ENCODE measurements at places on chromosomes 11 and 22.

DNA sequence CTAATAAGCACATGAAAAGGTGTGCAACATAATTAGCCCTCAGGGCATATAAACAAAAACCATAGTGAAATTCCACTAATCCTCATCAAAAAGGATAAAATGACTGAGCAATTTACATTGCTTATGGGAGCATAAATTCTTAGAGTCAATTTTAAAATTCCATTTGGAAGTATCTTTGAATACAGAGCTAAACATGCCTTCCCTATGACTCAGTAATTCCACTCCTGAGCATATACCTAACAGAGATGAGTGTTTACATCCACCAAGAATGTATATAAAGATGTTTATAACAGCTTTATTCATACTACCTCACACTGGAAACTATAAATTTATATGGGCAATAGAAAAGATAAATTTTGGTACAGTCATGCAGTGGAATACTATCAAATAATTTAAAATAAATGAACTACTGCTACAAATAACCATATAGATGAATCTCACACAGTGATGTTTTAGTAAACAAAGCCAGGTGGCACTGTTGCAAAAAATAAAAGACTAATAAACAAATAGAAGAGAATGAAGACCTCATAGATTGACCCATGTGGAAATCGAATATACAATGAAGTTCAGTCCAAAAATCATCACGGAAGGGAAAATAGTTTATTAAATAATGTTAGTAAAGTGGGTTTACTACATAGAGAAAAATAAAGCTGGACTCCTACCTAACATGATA lies 8.2 kb upstream of the OR2D2 start:
- DNase-seq: no peak

DNA sequence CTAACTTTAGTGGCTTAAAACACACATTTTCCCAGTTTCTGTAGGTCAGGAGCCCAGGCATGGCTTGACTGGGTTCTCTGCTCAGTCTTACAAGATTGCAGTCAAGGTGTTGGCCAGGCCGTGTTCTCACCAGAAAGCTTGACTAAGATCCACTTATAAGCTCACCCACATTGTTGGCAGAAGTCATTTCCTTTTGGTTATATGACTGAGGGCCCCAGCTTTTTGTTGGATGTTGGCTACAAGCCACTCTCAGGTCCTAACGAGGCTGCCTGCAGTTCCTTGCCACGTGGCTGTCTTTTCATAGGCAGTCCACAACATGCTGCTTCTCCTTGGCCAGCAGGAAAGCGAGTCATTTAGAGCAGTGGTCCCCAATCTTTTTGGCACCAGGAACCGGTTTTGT lies 79.3 kb upstream of the CRTAM start:
- DNase-seq: no peak

DNA sequence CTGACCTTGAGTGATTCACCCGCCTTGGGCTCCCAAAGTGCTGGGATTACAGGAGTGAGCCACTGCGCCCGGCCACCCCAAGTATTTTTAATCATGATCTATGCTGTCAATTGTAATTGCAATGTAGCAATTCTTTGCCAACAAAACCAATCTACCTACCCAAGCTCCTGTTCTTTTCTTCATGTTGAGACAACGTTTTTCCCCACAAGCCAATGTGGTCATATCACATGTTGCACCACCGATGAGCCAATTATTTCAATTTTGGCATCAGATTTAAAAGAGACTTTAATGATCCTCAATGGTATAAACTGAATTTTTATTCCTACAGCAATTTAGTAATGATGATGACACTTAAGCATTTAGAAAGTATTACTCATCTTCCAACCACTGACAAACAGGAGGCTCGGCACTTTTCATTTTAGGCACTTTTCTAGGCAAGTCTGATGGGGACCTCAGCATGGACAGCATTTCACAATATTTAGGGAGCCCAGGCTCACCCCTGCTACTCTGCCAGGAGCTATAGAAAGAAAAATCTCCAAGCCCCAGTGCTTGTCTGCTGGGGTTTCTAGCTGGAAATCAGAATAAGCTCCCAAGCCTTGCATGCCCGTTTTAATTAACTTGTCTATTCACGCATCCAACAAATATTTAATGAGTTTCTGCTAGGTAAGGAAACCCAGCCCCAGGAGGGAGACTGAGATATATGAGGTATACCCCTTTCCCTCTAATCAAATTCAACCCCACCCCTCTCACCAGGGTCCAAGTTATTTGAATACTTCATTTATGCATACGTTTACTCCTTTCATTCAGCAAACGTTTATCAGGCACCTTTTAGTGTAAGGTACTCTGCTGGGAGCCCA lies 291.4 kb downstream of the ST3GAL4 start:
- DNase-seq: no peak

DNA sequence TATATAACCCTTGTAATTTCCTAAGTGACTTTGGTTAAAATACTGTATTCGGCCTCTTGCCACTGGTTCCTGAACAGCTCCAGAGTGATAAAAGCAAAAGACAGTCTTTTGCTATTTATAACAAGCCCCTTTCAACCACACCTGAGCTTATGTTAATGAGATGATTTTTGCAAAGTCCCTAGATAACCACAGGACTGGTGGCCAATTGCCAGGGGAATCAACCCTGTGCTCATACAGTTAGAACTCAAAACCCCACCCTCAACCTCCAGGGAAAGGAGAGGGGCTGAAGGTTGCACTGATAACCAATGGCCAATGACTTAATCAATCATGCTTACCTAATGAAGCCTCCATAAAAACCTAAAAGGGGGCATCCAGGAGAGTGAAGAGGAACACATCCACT lies 77.9 kb downstream of the SIK3 start:
- DNase-seq: no peak

- no peak for DNase-seq
Measured at GRCh38 chr11:123461164-123461563, 31.1 kb downstream of the GRAMD1B start.

- no peak for DNase-seq
Measured at GRCh38 chr22:24187731-24188644, 6.7 kb downstream of the SUSD2 start.

DNA sequence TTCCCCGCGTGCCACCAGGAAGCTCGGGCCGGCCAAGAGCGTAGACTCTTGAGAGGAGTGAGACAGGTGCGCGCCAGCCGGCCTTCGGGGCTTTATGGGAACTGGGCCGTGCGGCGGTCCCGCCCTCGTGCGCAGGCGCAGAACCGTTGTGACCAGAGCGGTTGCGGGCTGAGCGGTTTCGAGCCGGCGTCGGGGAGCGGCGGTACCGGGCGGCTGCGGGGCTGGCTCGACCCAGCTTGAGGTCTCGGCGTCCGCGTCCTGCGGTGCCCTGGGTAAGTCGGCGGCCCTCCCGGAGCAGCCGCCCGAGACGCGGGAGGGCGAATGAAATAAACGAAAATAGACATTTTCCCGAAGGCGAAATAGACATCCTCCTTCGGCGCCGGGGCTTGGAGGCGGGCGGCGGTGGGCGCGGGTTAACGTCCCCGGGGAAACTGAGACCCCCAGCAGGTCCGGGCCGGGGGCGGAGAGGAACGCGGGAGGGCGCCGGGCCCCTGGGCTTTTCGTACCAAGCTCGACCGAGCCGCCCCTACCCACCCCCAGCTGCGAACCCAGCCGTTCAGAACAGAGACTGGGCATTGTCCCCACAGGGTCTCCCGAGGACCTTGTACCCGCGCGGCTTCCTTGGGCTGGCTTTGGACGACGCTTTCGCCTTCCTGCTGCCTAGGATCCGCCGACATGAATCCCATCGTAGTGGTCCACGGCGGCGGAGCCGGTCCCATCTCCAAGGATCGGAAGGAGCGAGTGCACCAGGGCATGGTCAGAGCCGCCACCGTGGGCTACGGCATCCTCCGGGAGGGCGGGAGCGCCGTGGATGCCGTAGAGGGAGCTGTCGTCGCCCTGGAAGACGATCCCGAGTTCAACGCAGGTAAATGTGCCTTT lies at the start of gene ASRGL1:
Gene ASRGL1, plus strand, starts transcription at position 146 of the 879 bp plus-strand sequence. Its CDS starts 530 bp downstream, at position 676.
- peak; percentile 85 for DNase-seq

GRCh38 chr11:130979386-130979972 lies 63.2 kb upstream of the SNX19 start:
- DNase-seq: no peak

GRCh38 chr11:115848080-115848479 lies 343.9 kb upstream of the CADM1 start:
- DNase-seq: peak; percentile 22

- no peak for DNase-seq
Measured at GRCh38 chr22:49039625-49040024, 788.0 kb downstream of the BRD1 start.

- DNase-seq: no peak
Measured at GRCh38 chr11:72135891-72136683, 562 bp downstream of the FOLR3 start.

- DNase-seq: no peak
Measured at GRCh38 chr11:6371825-6372224, 18.4 kb upstream of the SMPD1 start.

DNA sequence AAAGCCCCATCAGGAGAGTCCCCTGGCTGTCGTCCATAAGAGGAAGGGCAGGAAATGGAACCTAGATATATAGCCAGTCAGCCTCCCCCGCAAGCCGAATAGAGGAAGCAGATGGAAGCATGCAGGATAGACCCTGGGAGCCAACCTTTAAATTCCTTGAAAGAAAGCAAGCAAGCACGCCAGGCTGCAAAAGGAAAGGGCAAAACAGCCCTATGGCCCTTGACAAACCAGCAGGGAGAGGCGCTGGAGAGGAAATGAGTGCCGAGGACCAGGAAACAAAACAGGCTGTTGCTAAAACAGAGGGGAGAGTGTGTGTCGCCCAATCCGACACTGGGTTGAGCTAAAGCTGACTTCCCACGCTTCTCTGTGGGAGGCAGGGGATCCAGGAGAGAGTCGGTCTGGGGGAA lies 203.5 kb upstream of the MTNR1B start:
- DNase-seq: peak; percentile 55

GRCh38 chr11:28043930-28044709 lies 63.8 kb downstream of the KIF18A start:
- no peak for DNase-seq

DNA sequence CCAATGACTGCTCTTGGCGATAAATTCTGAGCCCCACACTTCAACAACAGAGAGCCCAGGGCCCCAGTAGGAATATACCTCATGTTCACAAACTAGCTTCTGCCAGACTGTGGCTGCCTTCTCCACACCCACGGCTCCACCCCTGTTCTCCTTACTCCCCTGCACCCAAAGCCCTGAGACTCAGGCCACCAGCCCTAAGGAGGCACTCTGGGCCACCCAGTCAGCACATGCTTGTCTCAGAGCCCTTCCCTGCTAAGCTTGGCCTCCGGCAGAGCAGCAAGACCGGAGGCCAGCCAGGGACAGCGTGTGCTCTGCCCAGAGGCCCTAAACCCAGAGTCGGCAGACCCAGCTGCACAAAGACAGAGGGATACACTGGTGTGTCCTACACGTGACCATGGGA lies 27.9 kb downstream of the SPATA19 start:
- DNase-seq: no peak

DNA sequence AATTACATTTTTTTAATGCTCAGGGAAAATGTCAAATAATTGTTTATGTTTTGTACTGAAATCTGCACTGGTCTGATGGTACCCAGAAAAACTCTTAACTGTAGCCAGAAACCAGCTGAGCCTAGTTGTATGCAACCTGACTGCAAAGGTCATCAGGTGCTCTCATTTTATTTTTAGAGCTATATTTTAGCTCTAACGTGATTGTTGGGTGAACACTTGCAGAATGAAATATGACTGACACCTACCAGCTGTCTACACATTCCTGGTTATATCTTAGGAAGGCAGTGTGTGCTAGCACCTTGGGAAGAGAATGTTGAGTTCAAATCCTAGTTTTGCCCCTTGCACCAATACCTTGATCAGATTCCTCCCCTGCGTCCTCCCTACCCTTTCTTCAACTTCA lies 23.6 kb downstream of the PTPRJ start:
- no peak for DNase-seq

DNA sequence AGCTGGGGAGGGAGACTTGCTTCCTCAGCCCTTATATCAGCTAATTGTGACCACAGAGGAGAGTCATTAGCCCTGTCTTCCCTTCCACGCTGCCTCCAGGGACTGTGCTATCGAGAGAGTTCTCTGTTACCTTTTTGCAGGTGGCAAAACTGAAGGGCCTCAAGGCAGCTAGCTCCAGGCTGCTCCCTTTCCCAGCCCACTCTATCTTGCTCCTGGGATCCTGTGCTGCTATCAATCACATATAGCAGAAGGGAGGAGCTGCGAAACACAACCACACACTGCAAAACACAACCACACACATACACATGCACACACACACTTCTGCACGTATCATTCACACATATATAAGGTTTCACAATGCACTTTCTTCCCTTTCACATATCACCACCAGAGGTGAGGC lies 205.3 kb upstream of the MTNR1B start:
- no peak for DNase-seq
